GM12891 (cell line): ENCODE measurements at places on chromosomes 7 and 10.

GRCh38 chr10:81920213-81920829, 45.3 kb downstream of the NRG3 start:
- DNase-seq, result peak; percentile 6

DNA sequence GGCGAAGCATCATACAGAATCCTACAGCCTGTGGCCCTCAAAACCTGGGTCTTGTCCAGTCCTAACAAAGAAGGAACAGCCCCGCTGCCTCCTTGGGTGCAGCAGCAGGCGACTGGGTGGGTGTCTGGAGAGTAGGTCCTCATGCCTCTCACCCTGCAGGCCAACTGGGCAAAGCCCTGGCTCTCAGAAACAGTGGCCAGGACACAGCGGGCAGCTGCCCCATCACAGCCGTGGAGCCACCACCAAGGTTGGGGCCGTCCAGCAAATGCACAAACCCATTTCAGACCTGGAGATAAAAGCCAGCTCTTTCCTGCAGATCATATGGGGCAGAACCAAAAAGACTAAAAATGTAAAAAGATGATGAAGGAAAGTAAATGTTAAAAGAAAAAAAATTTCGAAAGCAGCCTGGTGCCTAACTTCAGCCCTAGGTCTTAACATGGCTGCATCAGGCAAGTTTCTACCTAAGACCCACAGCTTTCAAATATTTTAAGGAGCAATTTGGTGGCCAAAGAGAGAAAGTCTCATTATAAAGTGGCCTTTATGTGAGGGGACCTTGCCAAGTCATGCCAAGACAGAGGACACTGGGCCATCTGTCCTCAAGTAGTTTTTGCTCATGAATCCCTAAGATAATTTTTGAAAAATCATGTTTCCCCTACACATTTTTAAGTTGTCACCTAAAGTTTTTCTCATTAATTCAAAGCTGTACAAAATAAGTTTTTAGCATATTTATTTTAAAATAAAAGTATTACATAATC, 142.1 kb downstream of the PAXIP1 start:
- DNase-seq, result no peak

GRCh38 chr10:78719276-78719675, 349.5 kb upstream of the ZMIZ1 start:
- DNase-seq, result no peak

GRCh38 chr7:155206318-155207020, 91.2 kb upstream of the INSIG1 start:
- peak; percentile 56 for DNase-seq

GRCh38 chr7:106074257-106074656, 37.9 kb downstream of the SYPL1 start:
- no peak for DNase-seq

DNA sequence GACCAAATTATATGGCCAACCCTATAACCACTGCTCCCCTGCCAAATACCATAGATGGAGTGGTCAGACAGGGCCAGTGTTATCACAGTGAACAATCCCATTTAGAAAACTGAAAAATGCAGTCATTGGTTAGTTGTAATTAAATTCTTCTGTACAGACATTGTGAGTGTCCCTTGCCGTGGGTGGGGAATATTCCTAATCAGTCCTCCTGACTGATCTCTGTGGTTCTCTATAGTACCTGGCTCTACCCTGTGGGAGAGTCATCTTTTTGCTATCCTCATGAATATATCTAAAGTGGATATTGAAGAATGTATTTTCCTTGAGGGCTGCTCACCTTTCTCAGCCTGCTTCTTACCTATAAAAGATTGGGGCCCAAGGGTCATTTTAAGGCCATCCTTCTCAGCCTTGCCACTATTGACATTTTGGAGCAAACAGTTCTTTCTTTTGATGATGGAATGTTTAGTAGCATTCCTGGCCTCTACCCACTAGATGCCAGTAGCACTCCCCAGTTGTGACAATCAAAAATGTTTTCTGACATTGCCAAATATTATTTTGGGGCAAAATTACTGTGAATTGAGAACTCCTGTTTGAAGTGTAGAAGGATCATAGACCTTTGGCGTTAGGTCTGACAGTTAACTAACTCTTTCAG, 110.2 kb downstream of the MAPK8 start:
- DNase-seq, result no peak

DNA sequence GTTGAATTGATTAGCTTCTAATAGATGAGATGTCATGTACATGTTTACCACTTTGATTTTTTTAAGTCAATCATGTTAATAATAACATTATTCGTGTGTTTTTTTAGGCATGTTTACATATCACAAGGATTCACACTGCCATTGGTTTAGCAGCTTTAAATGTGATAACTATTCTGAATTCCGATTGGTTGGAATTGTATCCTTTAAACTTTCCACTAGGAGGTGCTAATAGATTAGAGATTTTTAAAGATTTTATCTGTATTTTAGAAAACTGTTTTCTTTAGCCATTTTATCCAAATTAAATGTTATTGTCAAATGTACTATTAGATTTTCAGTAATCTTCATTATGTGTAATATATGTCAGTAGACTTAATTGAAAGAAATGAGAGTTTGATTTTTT, 83.2 kb downstream of the HECTD2 start:
- no peak for DNase-seq

DNA sequence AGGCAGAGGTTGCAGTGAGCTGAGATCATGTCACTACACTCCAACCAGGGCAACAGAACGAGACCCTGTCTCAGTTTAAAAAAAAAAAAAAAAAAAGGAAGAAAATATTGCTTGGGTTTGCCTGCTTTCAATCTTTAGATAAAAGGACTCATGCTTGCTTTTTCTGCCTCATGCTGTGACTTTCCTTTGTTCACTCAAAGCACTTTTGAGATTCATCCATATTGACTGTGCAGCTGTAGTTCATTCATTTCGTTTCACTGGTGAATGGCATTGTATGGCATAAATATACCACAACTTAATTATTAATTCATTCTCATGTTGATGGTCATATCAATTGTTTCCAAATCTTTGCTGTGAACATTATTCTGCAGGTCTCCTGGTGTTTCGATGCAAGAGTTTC, 97.6 kb upstream of the NFE2L3 start:
- DNase-seq, result no peak

DNA sequence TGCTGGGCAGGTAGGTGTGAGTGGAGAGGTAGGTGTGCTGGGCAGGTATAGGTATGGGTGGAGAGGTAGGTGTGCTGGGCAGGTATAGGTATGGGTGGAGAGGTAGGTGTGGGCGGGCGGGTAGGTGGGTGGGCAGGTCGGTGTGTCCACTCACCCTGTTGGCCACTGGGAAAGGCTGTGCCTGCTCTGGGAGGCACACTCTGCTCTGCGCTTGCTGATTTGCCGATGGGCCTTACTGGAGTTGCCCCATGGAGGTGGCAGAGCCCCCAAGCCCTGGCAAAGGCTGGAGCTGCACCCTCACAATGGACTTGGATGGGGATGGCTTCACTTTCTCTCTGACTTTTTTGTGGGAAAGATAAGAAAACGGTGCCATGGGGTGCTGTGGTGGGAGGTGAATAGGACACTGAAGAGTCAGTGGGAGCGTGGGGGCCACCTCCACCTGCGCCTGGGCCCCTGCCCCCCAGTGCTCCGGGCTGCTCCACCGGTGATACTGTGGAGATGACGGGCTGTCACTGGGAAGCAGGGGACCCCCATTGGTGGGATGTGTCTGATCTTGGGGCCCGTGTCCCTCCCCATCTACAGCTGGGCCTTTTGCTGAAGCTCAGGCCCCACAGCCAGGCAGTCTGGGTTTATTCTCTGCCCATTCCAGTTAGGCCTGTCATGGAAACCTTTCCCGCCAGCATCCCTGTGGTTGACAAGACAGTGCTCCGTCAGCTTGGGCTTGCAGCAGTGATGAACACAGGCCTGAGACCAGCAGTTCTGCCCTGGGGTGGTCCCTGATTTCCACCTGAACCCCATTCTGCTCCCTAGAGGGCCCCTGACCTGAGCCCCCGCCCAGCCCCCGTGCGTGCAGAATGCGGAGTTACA, 75.0 kb downstream of the NKX6-2 start:
- DNase-seq, result no peak

- DNase-seq, result no peak
These were observed 41.9 kb downstream of the LRRN3 start for GRCh38 chr7:111132833-111133232.

GRCh38 chr7:140316165-140316661, 82.1 kb downstream of the SLC37A3 start:
- DNase-seq, result no peak

DNA sequence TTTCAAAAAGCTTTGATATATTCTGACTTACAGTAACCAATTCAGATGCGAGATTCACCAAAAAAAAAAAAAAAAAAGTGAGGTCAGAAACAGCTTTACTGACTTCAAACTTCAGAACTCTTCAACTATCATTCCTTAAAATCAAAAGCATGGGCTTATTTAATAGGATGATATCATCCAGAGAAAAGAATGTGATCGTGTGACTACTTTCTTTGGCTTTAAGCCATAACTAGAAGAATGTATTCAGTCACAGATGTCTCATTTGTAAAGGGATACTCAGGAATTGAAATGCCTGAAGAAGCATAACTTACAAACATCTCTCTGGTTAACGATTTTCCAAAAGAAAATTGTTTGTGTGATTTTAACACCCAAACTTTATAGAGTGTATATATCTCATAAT, 11.5 kb downstream of the TPK1 start:
- no peak for DNase-seq

GRCh38 chr7:34087892-34088891, 182.9 kb downstream of the BMPER start:
- no peak for DNase-seq

- no peak for DNase-seq
These were observed 111.6 kb downstream of the SGMS1 start for GRCh38 chr10:50512214-50512595.

DNA sequence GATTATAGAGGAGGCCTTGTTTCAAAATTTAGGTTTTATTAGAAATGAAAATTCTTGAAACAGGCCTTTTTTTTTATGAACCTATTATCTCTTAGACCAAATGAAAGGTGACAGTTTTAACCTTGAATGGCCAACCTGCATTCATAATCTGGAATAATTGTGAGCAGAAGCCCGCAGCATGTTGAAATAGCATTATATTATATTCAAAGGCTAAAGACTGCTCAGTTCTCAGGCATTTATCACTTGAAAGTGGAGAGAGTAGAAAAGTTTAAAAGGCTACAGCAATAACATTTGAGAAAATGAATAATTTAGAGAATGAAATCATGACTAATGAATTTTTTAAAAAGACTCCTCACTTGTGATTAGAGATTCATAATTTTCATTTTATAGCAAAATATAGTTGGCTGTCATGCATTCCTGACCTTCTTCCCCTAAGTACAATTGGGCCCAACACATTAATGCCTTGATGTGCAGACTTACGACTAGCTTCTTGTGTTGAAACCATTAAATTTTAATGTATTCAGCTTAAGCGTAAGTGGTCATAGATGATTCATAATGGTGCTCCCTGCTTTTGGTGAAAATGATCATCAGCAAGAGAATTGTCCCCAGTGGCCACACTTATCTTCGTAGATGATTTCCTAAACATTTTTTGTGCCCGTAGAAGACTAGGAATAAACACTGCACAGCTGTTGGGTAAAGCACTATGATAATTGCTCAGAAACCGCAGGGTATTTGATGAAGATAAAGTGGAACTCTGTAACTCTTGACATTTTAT, 346.6 kb upstream of the BMPER start:
- no peak for DNase-seq

- no peak for DNase-seq
These were observed 25.5 kb downstream of the RNLS start for GRCh38 chr10:88557658-88558057.

DNA sequence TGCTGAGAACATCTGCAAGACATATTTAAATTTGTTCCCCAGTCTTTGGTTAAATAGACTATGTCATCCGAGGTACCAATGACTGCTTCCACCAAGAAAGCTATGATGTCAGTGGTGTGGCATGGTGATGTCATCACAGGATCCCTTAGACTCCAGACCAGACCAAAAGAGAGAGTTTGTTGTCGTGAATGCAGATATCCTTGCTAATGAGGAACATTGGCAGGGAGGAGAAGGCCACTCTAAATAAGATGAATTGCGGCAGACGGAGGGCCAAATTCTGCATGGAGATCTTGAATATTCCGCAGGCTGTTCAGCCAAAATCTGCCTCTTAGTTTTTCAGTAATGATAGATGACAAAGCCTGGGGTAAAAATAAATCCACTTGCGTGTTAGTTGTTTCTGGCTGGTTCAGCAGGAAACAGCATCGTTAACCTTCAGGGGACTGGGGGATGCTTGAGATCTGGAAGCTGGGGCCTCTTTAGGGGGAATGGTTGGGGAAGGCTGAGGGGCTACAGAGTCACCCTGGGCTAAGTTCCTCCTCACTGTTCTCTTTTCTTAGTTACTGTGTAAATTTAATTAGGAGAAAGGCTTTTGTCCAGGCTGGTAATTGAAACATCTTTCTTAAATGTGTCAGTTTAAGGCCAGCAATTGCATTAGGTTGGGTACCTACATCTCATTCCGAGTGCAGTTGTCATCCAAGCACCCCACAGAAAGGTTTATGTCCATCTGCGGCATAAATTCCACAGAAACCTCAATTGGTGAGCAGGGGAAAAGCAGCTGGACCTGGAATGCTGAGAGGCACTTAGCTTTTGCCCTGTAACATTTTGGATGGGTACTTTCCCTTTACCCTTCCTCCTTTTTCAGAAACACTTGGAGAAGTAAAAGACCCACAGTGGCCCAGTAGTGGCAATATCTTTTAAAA, 11.6 kb upstream of the CAMK1D start:
- no peak for DNase-seq

- peak; percentile 24 for DNase-seq
These were observed 48.7 kb downstream of the GPR141 start for GRCh38 chr7:37732253-37732652.

DNA sequence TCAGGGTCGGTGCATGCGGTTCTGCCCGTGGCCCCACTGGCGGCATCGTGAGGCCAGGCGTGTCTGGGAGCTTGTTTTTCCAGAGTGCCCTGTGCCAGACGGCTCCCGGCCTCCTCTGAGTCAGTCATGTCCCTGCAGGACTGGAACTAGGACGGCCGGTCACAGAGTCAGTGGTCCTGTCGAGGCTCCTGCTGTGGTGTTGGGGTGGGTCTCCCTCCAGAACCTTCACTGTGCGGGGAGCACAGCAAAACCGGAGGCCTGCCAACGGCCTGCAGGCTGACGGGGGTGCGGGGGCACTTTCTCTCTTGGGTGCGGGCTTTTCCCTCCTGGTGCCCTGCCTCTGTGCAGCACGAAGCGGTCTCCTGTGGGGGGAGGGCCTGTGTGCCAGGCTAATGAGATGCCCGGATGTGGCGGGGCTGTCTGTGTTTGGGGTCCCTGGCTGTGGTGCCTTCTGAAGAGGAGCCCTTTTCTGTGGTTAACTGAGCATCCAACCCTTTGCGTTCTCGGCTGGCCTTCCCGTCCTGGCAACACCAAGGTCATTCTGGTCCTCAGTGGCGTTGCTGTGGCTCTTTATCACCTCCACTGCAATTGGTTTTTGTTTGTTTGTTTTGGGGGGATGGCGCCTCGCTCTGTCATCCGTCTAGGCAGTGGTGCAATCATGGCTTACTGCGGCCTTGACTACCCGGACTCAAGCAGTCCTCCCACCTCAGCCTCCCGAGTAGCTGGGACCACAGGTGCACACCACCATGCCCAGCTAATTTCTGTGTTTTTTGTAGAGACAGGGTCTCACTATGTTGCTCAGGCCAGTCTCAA, 8.0 kb downstream of the GET4 start:
- no peak for DNase-seq

- DNase-seq, result no peak
These were observed 170.6 kb downstream of the PRKG1 start for GRCh38 chr10:51244748-51245490.

- DNase-seq, result no peak
These were observed 91.4 kb downstream of the DLG5 start for GRCh38 chr10:77834943-77835668.
